ENCODE measurements at places on chromosomes 11 and 22.

DNA sequence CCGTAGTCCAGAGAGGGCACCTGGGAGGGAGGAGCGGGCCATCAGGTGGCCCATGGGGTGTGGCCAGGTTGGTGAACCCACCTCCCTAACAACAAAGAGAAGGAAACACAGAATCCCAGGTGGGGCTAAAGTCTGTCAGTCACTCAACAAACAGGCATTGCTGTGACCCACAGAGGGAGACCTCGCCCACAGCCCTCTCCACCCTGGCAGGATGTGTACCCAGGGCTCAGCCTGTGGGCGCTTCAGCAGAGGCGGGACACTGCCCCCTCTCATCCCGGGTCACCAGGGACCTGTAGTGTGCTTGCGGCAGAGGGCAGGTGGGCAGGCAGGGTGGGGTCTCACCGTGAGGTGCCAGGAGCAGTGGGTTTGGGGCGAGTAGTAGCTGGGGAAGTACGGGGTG is 25.1 kb downstream of the TMPRSS6 start:
- no peak for DNase-seq

DNA sequence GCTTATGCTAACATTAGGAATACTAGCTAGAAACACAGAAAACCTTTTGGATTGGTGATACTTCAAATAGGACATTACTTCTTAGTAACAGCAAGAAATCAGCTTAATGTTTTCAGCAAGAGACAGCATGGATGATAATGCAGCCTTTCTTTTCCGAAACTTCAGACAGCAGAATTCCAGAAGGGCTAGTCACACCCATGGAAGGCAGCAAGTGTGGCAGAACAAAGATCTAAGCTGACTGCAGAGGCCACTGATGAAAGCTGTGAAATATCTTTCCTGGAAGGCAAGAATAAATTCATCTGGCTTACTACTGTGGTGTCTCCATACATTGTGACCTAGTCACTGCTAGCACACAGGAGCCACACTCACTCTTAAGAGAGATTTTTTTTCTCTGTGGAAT is 100.3 kb downstream of the CCDC83 start:
- no peak for DNase-seq

- no peak for DNase-seq
Measured at GRCh38 chr11:68436985-68437926, 23.3 kb upstream of the PPP6R3 start.

- DNase-seq, result peak; percentile 88
Measured at GRCh38 chr11:95338430-95338991, 107.5 kb upstream of the SESN3 start.

DNA sequence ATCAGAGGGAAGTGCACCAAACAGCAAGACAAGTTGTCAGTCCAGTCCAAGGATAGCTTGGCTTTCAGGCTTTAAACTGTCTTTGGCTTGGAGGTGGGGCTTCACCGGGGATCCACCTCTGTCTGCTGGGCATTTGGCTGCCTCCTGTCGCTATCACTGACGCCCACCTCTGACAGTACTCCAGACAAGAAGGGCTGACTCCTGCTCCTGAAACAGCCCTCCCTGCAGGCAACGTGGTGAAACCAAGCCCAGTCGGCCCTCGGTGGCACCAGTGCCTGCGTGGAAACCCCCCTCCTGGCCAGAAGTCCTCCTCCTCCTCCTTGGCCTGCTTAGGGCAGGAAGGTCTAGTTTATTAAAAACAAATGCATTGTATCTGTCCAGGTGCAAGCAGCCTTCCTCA is 16.9 kb downstream of the DHCR7 start:
- no peak for DNase-seq

DNA sequence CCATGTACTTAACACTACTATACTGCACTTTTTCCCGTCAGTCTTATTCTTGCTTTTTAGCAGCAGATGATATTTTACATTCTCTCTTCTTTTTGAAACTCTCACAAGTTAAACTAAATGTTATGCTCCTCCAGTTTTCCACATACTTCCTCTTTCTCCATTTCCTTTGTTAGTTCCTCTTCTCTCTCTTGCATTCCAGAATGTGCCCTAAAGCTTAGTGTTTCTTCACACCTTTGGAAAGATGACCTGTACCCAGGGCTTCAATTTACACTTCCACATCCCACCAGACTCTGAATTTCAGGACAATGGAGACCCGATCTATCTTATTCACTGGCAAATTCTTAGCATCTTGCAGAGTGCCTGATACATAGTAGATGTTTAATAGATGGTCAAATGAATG is 51.8 kb downstream of the APIP start:
- DNase-seq, result no peak

- peak; percentile 45 for DNase-seq
Measured at GRCh38 chr11:125141686-125142535, 22.6 kb upstream of the PKNOX2 start.

DNA sequence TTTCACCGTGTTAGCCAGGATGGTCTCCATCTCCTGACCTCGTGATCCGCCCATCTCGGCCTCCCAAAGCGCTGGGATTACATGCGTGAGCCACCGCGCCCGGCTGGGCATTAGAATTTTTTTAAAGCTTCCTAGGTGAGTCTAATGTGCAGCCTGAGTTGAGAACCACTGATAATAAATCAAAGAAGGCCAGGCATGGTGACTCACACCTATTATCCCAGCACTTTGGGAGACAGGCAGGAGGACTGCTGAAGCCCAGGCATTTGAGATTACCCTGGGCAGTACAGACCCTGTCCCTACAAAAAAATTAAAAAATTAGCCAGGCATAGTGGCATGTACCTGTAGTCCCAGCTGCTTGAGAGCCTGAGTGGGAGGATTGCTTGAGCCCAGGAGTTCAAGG is 13.7 kb downstream of the MEI1 start:
- DNase-seq, result no peak

GRCh38 chr22:46560696-46561295 is 23.4 kb upstream of the CELSR1 start:
- no peak for DNase-seq

GRCh38 chr11:100918551-100919500 is 210.8 kb downstream of the PGR start:
- peak; percentile 60 for DNase-seq

GRCh38 chr11:131649856-131650255 is 279.4 kb downstream of the NTM start:
- no peak for DNase-seq

DNA sequence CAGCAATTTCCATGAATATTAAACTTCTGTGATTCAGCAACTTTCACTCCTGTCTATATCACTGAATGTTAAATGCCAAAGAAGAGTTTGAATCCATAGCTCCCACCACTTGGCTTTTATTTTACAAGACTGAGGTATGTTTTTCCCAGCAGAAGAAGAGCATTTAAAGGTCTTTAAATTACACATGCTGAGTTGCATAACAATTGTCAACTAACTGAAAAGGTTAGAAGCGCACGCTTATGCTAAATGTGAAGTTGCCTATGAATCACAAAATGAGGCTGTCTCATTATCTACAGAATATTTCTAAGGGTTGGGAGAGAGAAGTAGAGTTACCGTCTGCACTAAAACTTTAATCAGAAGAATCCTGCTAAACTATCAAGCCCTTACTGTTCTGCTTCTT is 1086.3 kb downstream of the FAM181B start:
- DNase-seq, result no peak

DNA sequence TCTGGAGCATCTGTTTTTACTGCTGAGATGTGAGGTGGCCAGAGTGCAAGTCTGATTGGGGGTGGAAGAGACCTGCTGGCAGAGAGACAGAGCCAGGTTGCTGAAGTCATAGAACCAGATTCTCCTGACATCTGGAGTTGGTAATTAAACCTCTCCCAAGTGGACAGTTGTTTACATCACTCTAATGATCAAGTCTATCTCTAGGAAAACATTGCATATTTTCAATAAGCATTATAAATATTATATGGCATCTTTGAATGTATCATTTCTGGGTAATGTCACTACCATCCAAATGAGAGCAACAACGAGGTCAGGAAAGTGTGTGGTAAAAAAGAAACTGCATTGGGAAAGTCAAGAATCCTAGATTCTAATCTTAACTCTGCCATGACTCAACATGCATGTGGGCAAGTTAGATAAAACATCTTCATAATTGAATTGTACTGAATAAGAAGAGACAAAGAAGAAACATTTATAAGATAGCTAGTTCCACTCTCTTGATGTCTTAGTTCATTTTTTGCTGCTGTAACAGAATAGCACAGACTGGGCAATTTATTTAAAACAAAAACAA is 351.2 kb upstream of the API5 start:
- DNase-seq, result no peak

DNA sequence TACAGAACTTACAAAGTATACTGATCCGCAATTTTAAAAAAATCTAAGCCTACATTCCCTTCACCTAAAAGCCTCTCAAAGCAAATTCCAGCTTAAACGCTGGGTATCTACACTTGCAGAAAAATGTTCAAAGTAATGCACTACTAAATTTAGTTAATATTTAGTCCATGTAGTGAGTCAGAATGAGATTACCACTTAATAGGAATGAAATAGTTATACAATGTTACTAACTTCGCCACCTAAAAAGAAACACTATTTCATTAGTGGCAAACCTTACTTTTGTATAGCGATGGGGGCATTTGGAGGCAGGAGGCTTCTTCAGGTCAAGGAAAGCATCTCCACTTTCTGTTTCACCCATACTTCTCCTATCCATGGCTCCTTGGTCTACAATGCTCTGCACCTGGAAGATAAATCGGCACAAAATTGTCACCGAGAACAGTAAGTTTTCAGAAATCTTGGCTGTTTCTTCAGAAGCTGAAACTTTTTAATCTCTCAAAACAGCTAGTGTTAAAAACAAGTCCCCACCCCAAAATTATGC is 1.2 kb downstream of the EIF4ENIF1 start:
- DNase-seq, result no peak

GRCh38 chr11:63999349-64000025 is 13.2 kb downstream of the OTUB1 start:
- DNase-seq, result peak; percentile 86

DNA sequence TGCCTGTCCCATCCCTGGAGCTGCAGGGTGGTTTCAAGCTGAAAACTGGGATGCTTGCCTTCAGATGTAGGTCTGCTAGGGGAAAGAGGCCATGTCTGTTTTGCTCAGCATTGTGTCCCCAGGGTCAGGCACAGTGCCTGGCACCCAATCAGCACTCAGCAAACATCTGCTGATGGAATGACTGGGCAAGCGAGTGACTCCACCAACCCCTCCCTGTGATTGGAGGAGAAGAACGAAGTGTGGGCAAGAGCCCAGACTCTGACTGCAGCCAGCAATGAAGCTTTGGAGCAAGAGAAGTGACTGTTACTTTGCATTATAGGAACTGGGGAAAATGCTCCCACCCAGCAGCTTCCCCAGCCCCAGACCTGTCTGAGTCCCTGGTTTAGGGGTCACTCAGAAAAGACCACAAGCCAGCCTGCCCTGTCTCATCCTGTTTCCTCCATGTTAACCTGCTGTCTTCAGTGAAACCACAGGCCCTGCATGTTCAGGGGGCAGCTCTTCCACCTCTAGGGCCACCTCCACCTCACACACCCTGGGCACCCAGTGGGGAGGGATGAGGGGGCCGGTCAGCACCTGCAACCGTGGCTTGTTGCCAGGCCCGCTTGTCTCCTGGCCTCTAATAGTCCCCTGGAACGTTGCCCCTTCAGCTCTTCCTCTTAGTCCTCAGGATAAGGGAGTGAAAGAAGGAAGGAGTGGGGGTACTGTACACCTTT is 147.4 kb downstream of the TRIM29 start:
- no peak for DNase-seq

- no peak for DNase-seq
Measured at GRCh38 chr11:36558571-36559413, 9.0 kb upstream of the RAG1 start.

DNA sequence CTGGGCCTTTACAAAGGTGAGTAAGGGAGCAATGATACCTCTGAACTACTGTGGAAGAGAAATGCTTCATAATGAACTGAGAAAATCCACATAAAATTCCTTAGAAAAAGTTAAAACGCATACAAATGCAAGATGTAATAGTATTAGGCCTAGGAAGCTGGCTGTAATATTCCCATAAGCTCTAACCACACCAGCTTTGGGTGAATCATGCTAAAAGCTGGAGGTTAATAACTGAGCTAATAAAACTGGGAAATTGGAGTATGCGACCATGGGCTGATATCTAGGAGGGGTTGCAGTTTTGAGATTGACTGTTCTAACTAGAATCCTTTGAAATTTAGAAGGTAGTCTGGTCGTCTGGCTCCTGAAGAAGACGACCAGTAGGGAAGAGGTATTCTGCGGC is 28.6 kb upstream of the RCE1 start:
- DNase-seq, result no peak

GRCh38 chr22:20456722-20457076 is 19.1 kb upstream of the SCARF2 start:
- DNase-seq, result no peak

GRCh38 chr11:48538991-48539390 is 50.4 kb downstream of the OR4A47 start:
- DNase-seq, result no peak
